ENCODE measurements at places on chromosomes 12 and 14.

DNA sequence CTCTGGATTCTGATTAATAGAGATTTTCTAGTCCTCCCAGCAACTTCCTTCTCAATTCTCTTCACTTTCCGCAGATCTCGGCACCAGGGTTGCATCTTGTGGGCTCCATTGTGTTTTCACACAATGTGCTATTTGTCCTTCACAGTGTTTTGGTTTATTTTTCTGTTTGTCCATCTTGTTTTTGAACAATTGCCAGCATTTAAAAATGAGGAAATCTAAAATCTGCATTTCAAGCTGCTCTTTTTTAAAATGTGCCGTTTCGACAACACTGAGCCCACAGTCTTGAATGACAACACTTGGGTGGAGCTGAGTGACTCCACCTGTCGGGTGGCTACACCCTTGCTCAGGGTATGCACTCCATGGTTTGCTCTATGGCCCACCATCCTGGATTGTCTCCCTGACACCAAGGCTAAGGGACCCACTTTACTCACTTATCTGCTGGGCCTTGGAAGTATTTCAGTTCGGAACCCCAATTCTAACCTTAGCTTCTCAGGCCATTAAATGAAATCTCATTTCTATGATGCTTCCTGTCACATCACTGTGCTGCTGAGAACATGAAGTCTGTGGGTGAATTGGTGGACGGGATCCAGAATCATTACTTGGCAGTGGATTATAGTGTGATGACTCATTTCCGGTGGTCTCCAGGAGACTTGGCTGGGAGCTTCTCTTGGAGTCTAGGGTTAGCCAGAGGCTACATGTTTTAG lies 3.4 kb upstream of the MYRFL start:
- peak; percentile 74 for DNase-seq

DNA sequence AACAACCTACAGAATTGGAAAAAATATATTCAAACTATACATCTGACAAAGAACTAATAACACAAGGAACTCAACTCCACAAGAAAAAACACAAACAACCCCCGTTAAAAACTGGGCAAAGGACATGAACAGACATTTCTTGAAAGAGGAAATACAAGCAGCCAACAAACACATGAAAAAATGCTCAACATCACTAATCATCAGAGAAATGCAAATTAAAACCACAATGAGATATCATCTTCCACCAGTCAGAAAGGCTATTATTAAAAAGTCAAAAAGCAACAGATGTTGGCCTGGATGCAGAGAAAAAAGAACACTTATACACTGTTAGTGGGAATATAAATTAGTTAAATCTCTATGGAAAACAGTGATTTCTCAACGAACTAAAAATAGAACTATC lies 82.6 kb upstream of the CCDC91 start:
- no peak for DNase-seq

GRCh38 chr12:121549075-121549474 lies 31.7 kb downstream of the KDM2B start:
- no peak for DNase-seq

GRCh38 chr12:132070298-132070697 lies 73.8 kb downstream of the DDX51 start:
- no peak for DNase-seq

DNA sequence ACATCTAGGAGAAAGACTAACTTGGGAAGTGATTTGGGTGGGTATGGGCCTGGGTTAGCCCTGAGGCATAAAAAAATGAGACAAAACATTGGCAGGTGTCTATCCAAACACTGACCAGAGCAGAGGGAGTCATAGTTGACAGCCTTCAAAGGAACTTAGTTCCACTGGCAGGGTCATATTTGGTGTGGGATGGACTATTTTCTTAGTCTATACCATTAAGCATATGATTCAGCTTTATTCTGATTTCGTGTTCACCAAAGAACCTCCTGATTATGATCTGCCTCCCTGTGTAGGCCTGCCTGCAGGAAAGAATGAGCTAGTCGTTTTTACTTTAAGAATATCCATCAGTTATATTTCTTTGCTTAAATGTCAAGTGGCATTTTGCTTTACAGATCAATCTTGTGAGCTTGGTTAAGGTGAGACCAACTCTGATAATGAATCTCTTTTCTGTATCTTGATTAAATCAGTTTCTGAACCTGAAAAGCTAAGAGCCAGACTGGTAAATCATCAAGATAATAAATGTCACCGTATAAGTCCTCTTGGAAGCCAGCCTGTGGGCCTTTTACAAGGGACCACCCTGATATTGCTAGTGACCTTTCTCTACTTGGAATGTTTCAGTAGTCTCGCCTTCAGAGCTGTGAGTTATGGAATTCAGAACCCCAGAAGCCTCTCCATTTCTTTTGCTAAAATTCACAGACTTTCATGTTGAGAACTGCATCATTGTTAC lies 182.9 kb downstream of the MON2 start:
- DNase-seq, result no peak

DNA sequence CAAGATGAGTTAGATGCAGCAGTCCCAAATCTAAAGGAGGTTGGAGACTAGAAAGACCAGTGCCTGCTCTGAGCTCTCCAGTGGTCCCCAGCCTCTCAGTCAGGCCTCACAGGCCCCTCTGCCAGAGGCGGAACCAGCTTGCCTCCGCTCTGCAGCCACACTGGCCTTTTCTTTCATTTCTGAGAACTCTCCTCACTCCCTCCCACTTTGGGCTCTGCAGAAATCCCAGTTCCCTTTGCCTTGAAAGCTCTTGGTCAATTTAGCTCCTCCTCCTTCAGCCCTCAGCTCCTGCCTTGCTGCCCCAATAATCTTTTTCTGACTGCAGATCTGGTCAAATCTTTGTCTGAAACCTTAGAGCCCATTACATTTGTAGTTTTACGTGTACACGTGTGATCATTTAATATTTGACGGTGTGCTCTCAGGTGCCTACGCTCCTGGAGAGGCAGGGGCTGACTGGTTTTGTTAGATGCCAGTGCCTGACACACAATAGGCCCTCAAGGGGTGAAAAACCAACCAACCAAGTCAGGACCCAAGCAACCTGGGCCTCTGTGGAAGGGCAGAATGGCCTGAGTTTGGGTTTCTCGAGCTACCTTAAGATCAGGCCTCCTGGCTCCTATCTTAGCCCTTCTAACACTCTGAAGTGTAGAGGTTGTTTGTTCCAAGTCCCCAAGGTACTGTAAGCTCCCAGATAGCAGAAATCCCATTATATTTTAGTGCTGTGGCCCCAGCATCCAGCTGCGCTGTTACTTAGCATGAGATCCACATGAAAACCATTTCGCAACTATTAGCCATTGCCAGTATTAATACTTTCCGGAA lies 1.1 kb upstream of the NUDT4 start:
- DNase-seq, result no peak

DNA sequence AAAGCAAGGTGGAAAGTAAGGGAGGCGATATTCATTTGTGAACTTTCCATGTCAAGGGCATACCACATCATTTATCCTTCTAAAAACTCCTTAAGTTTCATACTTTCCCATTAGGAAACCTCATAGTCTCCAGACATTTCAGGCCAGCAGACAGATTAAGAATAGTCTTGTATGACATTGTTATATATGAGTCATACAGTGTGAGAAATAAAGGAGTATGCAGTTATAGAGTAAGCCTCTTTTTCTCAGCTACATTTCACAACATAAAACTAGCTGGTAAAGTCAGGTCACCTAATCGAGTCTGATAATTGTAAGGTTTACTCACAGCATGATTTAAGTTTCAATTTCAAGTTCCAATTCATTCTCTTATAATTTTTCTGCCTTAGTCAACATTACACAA lies 164.3 kb downstream of the GRIP1 start:
- DNase-seq, result peak; percentile 10

GRCh38 chr12:54592316-54592715 lies 3.9 kb upstream of the PPP1R1A start:
- no peak for DNase-seq

DNA sequence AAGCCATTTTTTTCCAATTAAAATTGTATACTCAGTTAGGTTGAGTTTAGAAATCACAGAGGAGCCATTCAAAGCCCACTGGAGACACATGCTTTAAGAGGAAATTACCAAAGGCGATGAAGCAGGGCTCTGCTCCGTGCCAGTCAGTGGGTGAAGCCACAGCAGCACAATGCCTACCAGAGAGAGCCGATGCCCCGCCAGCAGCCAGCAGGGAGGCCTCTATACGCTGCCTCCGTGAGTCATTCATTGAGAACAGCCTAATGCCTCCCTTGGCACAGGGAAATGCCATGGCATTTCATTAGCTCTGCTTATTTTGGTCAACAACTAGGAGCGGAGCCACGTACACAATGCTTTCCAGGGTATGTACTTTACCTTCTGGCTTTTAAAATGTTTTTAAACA lies 197.8 kb upstream of the FRMD6 start:
- no peak for DNase-seq

DNA sequence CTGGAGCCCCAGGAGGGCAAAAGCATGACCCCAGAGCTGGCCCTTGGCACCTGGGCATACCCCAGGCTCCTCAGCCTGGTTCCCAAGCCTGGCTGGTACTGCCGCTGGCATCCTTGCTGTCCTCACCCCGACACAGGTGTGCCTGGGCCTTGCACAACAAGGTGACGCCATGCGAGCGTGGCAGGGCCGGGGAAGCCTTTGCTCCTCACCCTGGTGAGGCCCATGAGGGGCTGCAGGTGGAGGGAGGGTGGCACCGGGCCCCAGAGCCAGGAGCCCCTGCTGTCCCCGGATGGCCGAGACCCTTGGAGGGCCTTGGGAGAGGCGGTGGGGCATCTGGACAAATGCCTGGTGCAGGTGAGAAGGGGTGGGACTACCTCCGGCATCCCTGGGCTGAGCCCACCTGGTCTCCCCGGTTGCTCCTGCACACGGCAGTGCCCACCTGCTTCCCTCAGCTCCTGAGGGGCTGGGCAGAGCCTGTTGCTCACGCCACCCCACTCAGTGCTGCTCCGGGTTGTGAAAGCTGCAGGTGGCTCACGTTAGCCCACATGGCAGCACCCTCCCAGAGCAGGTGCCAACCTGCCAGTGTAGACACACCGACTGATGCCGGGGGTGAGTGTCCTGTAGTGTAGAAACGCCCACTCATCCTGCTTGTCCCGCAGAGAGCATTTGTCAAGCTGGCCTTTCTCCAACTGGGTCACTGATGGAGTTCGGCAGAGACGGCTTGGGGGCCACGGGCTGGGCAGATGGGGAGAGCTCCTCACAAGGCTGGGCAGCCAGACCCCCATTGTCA lies 24.6 kb upstream of the KIF26A start:
- DNase-seq, result no peak

DNA sequence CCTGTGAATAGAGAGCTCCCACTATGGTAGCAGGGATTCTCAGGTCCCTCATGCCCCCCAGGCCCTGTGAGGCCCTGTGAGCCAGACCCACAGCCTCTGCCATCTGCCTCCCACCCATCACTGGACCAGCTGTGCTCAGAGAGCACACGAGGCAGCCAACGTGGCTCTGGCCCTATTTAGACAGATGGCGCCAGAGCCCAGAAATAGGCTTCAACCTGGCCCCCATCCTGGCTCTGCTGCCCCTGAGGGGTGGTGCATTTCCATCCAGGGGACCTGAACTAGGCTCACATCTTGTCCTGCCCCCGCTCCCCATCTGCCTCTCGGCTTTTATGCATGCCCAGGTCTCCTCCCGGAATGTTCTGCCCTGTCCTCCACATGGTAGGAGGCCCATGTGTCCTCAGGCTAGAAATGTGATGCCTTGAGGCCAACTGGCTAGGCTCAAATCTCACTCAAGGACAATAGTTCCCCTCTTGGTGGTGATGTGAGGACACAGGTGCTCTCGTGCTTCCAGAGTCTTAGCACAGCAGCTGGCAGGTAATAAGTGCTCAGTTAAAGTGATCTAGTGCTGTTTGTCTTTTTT lies 18.9 kb downstream of the TMEM63C start:
- no peak for DNase-seq

DNA sequence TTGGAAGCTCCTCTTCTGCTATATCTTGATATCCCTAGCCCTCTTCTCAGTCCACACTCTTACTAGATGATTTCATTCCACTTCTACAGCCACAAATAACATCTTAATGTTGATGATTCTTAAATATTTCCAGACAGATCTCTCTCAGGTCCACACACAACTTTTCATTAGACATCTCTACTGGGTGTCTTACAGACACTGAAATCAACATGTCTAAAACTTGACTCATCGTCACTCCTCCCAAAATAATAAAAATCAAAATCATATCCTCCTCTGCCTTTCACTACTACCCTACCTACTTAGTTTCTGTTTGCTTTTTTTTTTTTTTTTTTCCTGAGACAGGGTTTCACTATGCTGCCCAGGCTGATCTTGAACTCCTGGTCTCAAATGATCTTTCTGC lies 11.9 kb downstream of the PRDM4 start:
- no peak for DNase-seq

All from HTR-8/SVneo (cell line).